Foreskin keratinocyte (primary cell): ENCODE measurements at places on chromosomes 12 and 14. TPM values are rescaled to one million over a fixed set of nuclear protein-coding genes. Genes with fewer than 3 reads are reported as not detected.

The STXBP6 gene
- 0.25 and 0.37 TPM in 2 replicates for total RNA-seq

The BDKRB1 gene
- total RNA-seq, result 5.0 and 5.4 TPM in 2 replicates

The NACA gene
- total RNA-seq, result 1,105 and 1,204 TPM in 2 replicates

The PRR4 gene
- 1.2 TPM in 2 replicates for total RNA-seq

The LRRIQ1 gene
- 0.60 and 1.0 TPM in 2 replicates for total RNA-seq

The LAG3 gene
- 0.07 and 0.24 TPM in 2 replicates for total RNA-seq

The MGP gene
- 0.44 TPM in 1 of 2 replicates, not detected in the other for total RNA-seq

The PRB2 gene
- not detected in 2 replicates for total RNA-seq

DNA sequence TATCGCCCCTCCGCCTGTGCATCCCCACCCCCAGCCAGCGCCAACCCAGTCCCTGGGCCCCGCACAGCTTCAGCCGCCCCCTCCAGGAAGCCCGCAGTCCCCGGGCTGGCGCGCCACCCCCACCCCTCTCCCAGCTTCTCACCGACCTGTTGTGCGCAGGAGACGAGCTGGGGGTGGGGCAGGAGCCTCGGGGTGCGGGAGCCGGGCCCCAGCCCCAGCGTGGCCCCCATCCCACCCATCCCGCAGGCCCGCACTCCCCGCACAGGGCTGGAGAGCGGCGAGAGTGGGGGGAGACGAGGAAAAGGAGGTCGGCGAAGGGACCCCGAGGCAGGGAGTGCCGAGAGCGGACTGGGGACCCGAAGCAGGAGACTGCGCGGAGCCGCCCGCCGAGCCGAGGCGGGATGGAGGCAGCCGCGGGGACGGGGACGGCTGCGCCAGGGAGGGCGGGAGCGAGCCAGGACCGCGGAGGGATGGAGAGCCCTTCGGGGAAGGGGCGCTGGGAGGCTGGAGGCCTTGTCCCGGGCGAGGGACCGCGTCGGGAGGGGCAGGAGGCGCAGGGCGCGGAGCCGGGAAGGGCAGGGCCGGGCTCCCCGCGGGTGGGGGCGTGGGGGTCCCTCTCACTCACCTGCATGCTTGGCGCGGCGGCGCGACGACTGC, 498 bp downstream of the PIANP start:
- no peak for DNase-seq

DNA sequence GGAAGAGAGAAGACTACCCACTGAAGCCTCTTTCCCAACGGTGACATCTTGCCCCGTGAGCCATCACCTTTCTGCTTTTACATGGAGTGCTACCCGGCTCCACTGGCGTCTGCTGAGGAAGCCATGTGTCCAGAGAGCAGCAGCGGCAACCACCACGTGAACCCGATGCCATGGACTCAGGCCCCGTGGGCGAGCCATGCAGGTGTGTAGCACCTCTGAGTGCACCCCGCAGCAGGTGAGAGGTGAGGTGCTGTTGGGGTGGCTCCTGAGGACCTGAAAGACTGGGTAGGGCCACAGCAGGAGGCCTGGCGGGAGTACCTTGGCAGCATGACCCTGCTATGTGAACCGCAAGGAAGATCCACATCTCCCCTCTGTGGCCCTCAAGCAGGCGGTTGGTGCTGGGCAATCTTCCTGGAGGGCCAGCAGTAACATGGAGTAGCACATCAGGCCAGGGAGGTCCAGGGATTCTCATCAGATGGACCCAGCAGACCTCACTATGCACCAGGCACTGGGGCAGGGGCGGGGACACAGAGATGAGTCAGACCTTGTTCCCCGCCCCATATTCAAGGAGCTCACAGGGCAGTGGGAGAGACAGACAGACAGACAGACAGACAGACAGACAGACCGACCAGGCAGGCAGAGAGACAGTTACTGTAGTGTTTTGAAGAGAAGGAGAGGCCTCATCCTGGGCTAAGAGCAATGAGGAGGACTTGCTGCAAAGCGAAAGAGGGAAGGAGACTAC, 129.6 kb downstream of the PAPOLA start:
- DNase-seq, result no peak

GRCh38 chr14:33716921-33717320, 234.0 kb downstream of the EGLN3 start:
- DNase-seq, result no peak

DNA sequence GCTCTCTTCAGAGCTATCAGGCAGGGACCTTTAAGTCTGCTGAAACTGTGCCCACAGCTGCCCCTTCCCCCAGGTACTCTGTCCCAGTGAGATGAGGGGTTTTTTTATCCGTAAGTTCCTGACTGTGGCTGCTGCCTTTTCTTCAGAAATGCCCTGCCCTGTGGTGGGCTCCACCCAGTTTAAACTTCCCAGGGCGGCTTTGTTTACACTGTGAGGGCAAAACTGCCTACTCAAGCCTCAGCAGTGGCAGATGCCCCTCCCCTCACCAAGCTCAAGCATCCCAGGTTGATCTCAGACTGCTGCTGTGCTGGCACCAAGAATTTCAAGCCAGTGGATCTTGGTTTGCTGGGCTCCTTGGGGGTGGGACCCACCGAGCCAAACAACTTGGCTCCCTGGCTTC, 46.9 kb upstream of the SLC16A7 start:
- no peak for DNase-seq

DNA sequence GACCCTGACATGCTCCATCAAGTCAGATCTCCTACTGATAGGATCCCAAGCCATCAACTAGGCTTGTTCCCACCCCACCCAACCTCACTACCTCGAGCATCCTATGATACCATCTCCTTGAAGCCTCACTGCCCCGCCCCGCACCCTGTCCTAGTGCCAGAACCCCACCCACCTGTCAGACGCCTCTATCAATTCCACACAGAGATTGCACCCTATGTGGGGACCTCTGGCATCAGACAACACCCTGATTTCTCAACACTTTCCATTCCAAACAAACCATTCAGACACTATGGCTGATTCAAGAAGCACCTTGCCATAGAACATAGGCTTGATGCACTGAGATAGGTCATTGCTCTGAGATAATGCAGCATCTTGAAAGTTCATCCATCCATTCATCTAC, 3.1 kb upstream of the GLTP start:
- DNase-seq, result peak; percentile 57

- DNase-seq, result peak; percentile 92
Measured at GRCh38 chr14:78254911-78255461, 84.8 kb downstream of the NRXN3 start.

DNA sequence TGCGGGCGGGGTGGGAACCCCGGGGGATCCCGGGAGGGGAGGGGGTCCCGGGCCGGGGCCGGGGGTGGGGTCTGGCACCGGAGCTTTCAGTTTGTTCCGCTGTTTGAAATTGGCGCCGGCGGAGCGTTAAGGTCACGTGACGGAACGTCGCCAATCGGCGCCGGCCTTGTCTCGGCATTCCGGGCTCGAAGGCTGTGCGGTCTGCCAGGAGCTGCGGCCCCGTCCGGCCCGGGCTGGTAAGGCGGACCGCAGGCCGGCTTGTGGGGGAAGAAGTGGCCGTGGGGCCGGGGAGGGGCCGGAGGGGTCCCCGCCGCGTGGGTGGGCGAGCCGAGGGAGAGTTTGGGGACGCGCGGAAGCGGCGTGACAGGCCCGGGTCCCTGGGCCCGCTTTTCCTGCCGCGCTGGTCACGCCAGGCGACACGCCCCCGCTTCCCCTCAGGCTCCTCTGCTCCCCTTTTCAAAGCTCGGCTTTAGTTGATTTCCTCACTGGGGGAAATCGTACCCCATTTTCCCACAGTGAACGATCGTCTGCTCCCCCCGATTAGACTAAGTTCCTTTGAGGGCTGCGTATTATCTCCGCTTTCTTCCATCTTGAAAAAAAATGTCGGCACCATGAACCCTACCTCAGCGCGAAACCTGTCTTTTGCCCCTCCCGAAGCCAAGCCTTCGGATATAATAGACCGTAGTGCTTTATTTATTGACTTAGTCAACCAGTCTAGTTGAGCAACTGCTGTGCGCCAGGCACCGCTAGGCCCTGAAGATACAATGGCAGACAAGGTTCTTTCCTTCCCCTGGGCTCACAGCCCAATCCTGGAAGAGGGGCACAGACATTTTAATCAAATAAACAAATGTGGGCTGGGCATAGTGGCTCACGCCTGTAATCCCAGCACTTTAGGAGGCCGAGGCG, at the start of the genes FOXM1 and RHNO1:
Gene FOXM1, minus strand, starts transcription at position 128 of the 906 bp plus-strand sequence. CDS start 2,696 bp downstream, outside the sequence.
Gene RHNO1, plus strand, starts transcription at position 177 of the 906 bp plus-strand sequence. CDS start 8,144 bp downstream, outside the sequence.
- peak; percentile 51 for DNase-seq

DNA sequence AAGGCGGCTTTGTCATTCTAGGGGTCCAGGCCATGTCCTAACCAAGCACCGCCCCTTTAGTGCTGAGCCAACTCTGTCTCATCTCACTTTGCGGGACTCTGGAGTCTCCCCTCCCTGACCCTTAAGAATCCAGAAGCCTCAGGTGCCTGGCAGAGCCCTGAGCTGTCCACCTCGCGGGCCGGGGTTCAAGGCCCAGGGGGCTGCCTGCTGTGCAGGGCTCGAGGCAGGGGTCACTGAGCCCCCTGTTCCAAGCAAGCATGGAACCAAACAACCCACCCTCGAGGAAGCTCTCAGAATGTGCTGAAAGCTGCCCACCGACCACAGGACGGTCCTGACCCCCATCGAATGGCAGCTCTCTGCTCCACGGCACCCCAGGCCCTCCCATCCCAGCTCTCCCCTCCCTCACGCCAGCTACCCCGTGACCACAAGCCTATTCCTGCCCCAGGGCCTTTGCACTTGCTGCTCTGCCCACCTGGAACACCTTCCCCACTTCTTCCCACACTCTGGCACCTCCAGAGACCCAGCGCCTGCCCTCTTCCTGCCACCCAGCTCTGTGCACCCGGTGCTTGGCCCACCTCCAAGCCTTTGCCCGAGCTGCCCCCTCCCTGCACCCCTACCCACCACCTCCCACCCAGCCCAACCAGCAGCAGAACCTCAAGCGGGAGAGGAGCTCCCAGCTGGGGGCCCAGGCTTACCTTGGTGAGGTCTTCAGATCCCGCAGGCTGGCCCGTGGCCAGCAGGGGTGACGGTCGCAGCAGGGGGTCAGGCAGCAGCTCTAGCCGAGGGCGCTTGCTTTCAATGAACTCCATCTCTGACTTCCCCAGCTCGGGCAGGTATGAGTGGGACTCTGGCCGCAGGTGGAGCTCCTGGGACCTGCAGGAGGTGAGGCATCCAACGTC, 84.3 kb downstream of the NCOR2 start:
- DNase-seq, result no peak

DNA sequence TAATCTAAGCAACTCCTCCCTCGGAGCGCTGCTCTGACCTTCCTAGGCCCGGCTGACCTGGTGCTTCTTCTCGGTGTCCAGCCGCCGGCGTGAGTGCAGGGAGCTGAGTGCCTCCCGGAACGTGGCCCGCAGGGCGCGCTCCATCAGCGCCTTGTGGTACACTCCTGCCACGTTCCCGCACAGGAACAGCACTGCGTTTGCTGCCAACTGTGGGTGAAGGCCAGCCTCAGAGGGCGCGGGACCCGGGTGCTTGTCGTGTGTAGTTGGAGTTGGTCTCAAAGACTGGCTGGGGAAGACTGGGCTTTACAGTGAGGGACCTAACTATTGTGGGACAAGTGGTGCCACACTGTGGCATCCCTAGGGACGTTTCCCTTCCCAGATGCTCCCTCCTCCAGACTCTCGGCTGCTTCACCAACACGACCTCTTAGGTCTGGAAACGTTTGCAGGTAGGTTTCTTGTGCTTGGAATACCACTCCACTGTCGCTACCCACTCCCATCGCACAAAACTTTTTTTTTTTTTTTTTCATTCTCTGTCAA, 3.1 kb downstream of the ADCY4 start:
- no peak for DNase-seq

GRCh38 chr14:39266525-39266870, 32.8 kb downstream of the MIA2 start:
- no peak for DNase-seq

DNA sequence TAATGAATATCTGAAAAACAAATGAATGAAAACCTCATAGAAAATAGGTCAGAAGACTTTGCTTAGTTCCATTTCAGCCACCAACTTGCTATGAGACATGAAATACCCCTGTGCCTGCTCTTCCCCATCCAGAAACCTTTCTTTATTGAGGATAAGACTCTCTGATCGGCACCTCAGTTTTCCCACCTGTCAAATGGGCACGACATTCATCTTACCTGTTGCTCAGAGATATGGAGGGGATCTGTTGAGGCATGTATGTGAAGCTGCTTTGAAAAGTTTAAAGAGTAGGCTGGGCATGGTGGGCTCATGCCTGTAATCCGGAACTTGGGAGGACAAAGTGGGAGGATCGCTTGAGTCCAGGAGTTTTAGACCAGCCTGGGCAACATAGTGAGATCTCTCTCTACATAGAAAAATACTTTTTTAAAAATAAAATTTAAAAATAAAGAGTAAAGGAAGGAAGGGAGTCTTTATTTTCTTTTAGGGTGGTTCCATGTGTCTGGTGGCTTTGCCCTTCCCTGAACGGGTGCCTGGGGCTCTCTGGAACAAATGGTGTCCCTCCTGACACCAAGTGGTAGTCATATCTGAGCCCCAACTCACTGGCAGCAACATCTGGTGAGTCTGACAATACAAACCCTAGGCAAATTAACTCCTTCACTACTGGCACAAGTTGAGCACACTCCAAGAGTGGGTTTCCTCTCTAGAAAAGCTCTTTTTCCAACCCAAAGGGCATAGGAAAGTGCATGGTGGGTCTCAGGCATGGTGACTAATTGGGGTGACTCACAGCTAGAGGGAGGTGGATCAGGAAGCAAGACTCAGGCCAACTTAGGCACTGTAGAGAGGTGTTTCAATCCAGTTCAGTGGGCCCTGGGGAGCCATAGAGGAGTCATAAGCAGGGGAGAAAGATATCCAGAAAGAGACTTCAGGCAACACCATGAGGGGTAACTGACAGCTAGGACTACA, 42.1 kb downstream of the MAP1LC3B2 start:
- peak; percentile 55 for DNase-seq

- DNase-seq, result no peak
Measured at GRCh38 chr14:52901357-52901980, 49.4 kb downstream of the FERMT2 start.

- no peak for DNase-seq
Measured at GRCh38 chr12:13609894-13610679, 371.3 kb downstream of the GRIN2B start.

GRCh38 chr14:68305738-68306137, 486.2 kb downstream of the RAD51B start:
- DNase-seq, result no peak

DNA sequence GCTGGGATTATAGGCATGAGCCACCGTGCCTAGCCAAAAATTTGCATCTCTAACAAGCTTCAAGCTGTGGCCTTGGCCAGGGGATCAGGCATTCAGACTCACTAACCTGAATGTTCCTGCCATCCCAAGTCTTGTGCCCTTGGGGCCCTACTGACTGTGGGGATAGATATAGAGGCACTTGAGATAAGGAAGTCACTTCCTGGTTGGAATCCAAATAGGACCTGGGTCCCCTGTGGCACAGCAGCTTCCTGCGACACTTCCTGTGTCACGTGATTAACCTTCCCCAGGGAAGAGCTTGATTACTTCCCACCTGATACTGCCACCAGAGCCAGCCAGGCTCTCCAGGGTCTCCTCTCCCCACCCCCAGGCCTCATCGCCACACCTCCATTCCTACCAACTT, 128.2 kb downstream of the BCL11B start:
- no peak for DNase-seq
